ENCODE measurements at places on chromosomes 1 and 21.

GRCh38 chr1:7916501-7916830, 24.2 kb downstream of the TNFRSF9 start:
- DNase-seq: no peak

DNA sequence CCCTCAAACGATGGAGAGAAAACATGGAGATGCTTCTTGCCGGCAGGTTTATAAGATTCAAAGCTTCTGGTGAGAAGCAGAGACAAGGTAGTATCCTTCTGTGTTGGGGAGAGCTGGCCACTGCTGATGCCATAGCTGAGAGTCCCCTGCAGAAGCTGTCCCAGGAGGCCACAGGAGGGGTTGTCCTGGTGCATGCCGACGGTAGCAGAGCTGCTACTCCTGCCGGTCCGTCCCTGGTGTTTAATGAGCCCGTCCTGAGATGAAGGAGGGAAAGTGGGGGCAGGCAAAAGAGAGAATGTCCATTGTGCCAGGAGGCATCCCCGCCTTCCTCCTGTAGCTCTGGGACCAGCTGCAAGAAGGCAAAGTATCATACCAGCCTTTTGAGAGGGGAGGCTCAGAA, 10.4 kb upstream of the C2CD2 start:
- DNase-seq: no peak

DNA sequence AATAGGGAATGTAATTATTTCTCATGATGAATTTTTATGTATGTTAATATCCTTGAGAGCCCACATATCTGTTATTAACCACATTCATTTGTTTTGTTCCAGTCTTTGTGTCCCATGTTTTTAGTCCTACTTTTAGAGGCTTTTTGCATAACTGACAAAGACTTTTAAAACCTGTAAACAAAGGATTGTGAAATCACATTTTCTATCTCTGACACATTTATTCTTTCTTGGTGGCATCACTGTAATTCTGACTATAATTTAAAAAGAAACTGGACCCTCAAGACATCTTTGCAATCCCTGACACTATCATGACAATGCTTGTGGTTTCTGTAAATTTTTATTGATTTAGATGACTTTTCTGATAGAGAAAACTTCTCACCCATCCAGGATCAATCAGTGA, 313.1 kb downstream of the SIPA1L2 start:
- DNase-seq: no peak

- DNase-seq: no peak
Measured at GRCh38 chr1:46558141-46558963, 6.9 kb upstream of the KNCN start.

DNA sequence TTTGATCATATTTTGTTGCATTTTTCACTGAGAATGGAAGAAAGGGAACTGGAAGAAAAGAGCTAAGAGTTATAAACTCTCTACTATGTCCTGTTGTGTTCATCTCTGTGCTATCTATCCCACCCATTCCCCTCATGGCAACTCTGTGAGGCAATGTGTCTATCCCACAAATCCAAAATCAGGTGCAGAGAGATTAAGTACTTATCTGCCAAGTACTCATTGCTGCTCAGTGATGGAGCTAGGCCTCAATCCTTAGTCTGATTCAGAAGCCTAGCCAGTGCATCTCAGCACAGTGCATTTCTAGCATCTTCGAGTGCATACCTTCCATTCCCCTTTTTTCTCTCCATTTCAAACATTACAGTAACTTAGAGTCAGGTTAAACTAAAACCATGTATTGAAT, 270.6 kb downstream of the TPR start:
- no peak for DNase-seq

DNA sequence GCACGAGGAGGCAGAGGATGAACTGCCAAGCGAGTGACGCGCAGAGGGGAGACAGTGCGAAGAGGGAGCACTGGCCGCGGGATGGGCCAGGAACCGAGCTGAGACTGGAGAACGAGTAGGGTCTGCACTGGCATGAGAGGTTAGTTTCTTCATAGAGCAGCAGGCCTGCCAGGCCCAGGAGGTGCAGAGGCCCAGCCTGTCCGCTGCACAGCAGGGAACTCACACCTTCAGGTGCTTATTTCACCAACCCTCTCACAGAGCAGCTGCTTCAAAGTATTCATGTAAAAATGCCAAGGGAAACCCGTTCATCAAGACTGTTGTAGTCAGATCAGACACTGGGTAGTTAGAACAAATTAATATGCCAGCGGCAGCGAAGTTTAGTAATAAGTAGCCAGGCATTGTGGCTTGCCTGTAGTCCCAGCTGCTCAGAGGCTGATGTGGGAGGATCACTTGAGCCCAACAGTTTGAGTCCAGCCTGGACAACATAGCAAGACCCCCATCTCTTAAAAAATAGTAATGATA, 144.5 kb downstream of the SLC45A1 start:
- no peak for DNase-seq

GRCh38 chr1:94797291-94797690, 22.9 kb upstream of the SLC44A3 start:
- no peak for DNase-seq

Measured in esophagus squamous epithelium (tissue), 5 donors.